ENCODE measurements at places on chromosomes 5 and 9. TPM values are rescaled to one million over a fixed set of nuclear protein-coding genes. Genes with fewer than 3 reads are reported as not detected.

The CARD6 gene
- total RNA-seq = 12.7 TPM

The TEX53 gene
- not detected for total RNA-seq

DNA sequence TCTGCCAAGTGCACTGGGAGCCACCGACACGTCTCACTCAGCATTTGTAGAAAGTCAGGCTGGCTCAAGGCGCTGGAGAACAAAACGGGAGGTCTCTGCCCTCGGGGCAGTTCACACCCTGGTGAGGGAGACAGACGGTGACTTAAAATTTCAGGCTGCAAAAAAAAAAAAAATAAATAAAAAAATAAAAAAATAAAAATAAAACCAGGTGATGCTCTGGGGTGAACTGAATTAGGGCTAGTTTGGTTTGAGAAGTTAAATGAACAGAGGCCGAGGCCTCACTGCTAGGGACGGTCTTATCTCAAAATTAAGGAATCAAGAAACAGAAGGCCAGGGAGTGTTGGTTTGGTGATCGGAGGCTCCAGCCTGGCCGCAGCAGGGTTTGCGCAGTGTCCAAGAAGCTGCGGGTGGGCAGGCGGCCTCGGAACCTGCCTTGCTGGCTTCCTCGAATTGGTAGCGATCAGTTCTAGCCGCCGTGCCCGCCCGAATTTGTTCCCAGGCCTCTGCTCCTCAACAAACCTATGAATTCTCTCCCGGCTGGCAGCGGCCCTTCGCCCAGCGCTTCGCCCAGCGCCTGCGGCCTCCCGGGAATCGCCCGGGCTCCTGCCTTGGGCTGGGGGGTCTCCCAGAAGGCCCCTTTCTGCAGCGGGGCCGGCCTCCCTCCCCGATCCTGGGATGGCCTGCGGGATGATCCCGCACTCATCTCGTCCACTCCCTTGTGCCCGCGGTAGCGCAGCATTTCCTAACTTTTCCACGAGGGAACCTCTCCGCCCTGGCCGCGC lies 1.5 kb downstream of the NKX2-5 start:
- no peak for DNase-seq

GRCh38 chr5:127410959-127411358 lies 106.5 kb upstream of the PRRC1 start:
- no peak for DNase-seq

DNA sequence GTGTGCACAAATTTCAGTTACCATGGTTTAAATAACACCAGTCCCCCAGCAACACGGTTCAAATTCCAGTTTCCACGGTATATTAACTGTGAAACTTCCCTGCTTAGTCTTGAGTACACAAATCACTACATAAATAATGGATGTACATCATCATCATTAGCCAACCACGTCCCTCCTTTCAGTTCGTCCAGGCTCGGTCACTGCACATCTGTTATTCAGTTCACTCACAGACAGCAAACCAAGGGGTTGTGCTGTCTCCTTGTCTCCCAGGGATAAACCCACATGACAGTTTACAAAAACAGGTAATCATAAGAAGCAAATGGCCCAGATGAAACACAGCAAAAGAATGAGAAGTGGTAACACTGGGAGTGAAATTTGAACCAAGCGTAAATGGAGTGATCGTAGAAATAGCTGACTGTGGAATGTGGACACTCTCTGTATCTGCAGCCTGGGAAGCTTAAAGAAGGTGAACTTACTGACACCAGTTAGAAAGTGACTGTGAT lies 61.0 kb upstream of the RAD23B start:
- DNase-seq = peak; percentile 74

DNA sequence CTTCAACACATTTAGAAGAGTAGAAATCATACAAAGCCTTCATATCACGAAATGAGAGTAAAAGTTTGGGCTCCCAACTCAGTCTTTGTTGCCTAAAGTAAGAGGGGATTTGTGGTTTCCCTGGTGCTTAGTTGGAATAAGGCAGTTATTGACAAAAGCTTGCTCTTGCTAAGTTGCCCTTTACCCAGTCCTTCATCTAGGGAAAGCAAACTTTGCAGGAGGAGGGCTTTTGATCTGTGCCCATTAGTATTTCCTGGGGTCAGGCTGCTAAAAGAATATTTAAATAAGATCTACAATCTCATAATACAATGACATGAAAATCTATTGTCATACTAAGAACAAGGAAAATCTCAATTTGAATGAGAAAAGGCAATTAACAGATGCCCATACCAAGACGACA lies 84.1 kb upstream of the ACO1 start:
- DNase-seq = no peak

DNA sequence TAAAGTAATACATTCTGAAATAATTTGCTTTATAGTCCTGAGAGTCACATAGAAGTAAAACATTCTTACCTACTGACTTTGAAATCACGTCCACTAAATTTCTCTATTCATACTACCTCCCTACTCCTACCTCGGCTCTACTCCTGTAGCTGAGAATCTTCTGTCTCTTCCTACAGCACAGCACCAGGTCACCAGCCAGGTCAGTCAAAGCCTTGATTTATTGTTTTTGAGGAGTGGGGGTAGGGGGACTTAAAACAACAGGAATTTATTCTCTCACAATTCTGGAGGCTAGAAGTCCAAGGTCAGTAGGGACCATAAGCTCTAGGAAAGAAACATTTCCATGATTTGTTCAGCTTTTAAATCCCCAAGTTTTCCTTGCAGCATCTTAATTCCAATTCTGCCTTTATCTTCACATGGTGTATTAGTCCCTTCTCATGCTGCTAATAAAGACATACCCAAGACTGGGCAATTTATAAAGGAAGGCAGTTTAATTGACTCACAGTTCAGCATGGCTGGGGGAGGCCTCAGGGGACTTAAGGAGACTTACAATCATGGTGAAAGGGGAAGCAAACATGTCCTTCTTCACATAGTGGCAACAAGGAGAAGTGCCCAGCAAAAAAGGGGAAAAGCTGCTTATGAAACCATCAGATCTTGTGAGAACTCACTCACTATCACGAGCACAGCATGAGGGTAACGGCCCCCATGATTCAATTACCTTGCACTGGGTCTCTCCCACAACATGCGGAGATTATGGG lies 49.6 kb upstream of the CCNG1 start:
- DNase-seq = no peak

- no peak for DNase-seq
Measured at GRCh38 chr9:37029304-37029775, 4.7 kb downstream of the PAX5 start.

GRCh38 chr5:77633207-77633675 lies 5.3 kb downstream of the OTP start:
- DNase-seq = no peak

DNA sequence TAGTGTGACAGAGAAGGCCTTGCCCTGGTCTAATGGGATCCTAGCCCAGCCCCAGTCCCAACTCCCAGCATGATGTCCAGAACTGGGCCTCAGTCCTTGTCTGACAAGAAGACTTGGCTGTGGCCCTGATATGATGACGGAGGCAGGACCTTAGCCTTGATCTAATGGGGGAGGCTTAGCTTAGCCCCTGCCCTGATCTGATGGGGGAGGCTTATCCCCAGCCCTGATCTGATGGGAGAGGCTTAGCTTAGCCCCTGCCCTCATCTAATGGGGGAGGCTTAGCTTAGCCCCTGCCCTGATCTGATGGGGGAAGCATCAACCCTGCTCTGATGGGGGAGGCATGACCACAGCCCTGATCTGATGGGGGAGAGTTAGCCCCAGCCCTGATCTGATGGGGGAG lies 3.7 kb downstream of the PKN3 start:
- DNase-seq = no peak

GRCh38 chr9:72092820-72093219 lies 32.4 kb upstream of the C9orf57 start:
- DNase-seq = no peak

- no peak for DNase-seq
Measured at GRCh38 chr9:9182431-9182830, 1382.9 kb upstream of the DMAC1 start.

All from fibroblast of lung (primary cell).